Neural cell (in vitro differentiated cells): ENCODE measurements at places on chromosomes 11 and 22. TPM values are rescaled to one million over a fixed set of nuclear protein-coding genes. Genes with fewer than 3 reads are reported as not detected.

Gene PKNOX2
- 0.99 and 1.2 TPM in 2 replicates for polyA plus RNA-seq

Gene TPH1
- 1.2 and 1.4 TPM in 2 replicates for polyA plus RNA-seq

Gene IGLL5
- 0.19 TPM in 1 of 2 replicates, not detected in the other for polyA plus RNA-seq

Gene MMP12
- polyA plus RNA-seq = not detected in 2 replicates

Gene KDM4E
- not detected in 2 replicates for polyA plus RNA-seq

Gene PRG3
- polyA plus RNA-seq = not detected in 2 replicates

Gene RRAS2
- 47.3 and 49.4 TPM in 2 replicates for polyA plus RNA-seq

Gene BTBD18
- not detected in 2 replicates for polyA plus RNA-seq
